ENCODE measurements at places on chromosomes 2 and 18.

GRCh38 chr2:14344355-14344754 is 288.2 kb upstream of the LRATD1 start:
- no peak for DNase-seq

- DNase-seq, result no peak
These were observed 52.4 kb upstream of the ATP8B1 start for GRCh38 chr18:57855551-57855950.

DNA sequence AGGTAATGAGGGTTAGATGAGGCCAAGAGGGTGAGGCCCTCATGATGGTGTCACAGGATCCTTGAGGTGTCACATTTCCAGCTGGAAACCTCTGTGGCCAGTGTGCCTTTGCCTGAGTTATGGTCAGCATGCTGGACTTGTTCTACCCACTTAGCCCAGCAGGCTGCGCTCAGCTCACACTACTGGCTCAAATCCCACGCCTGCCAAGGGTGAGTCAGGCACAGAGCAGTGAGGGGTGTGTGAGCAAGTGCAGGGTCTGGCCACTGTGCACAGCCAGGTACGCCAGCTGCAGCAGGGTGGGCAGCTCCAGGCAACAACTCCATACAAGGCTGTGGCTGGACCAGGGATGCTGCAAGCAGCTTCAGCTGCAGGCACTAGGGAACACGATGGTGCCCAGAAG is 616.6 kb upstream of the FSHR start:
- peak; percentile 2 for DNase-seq

DNA sequence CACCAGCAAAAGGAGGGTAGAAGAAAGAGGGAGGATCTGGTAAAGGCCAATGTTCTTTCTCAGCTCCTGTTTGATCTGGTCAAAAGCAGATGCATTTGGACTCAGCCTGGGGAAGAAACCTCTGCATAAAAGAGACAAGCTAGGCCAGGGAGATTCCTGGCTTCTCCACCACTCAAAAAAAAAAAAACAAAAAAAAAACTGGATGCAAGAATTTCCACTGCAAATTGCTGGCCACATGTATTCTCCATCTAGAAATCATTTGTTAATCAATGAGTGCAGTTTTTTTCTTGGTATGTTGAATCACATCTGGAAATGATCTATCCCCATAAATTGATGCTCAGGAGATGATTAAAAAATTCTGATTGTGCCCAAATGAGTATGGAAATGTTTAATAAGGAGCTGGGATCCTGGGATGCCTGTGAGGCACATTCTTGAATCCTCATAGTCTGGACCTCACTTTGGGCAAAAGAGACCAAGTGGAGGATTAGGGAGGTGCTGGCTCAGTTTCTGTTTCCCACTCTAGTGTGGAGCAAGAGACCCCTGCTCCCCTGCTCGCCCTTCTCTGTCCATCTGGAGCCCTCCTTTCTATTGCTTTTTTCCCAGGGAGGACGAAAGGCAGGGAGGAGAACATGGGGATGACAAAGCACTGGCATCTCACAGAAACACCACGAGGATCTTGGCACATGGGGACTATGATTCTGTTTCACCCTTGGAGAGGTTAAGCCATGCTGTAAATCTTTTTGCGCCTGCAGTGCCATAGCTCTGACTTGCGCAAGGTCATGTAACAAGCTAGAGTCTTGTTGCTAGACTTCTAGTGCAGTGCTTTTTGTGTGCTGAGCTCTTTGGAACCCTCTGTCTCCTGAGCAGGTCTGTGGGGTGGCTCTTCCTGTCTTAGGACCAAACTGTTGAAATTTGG is 57.6 kb downstream of the APOB start:
- DNase-seq, result no peak

DNA sequence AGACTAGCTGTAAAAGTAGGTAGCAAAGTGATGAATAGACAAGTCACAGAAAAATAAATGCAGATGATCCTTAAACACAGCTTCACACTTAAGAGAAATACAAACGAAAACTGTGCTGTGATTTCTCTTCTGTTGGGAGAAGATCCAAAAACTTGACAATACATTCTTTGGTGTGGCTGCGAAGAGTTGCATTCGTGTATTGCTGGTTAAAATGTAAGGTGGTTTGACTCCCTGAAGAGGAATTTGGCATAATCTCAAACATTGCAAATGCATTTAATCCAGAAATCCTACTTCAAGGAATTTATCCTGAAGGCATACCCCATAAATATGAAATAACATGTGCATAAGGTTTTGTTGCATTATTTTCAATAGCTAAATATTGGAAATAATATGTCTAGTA is 7.1 kb downstream of the CCNYL1 start:
- DNase-seq, result no peak

DNA sequence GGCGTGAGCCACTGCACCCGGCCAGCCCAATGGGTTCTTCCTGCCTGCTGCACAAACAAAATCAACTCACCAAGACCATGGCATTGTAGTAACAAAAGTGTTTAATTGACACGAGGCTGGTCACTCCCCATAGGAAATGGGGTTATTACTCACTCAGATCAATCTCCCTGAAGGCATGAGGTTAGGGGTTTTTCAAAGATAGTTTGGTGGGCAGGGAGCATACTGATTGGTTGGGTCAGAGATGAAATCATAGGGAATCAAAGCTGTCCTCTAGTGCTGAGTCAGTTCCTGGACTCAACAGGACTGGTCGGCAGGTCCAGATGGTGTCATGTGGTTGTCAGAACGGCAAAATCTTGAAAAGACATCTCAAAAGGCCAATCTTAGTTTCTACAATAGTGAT is 122.1 kb downstream of the TMEM17 start:
- no peak for DNase-seq

DNA sequence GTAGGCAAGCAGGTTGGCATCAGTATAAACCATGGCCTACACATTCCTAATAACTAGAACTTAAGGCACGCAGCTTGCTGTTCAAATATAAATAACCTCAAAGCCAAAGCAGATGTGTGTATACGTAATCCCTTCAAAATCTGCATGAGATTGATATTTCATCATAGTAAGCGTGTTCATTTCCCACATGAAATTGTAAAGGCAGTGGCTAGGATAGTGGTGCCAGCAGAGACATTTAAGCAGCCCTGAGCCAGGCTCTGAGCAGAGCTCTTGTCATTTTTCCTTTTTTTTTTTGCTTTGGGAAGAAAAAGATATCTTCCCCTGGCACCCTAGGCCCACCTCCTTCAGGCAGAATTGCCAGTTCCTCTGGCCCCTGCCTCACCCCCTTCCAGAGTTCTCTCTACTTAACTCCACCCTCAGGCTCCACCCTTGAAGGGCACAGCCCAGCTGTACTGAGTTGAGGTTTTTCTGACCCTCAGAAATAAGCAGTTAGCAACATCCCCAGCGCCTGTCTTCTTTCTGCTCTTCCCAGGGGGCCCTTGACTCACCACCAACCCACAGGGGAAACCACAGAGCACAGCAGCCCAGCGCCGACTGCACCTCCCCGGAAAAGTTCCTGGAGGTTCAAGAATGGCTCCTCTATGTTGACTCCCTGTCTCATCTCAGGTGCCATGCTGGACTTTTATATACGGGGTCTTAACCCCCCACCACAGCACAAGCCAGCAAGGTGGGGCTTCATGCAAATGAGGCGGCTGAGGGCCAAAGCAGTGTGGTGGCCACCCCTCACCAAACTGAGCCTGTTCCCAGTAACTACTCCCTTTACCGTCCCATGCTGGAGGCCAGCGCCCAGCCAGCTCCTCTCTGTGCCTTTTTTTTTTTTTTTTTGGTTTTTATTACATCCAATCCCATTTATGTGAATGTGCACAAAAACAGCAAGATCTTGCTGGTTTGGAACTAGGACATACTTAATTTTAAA is 84.7 kb downstream of the EHD3 start:
- DNase-seq, result peak; percentile 75

DNA sequence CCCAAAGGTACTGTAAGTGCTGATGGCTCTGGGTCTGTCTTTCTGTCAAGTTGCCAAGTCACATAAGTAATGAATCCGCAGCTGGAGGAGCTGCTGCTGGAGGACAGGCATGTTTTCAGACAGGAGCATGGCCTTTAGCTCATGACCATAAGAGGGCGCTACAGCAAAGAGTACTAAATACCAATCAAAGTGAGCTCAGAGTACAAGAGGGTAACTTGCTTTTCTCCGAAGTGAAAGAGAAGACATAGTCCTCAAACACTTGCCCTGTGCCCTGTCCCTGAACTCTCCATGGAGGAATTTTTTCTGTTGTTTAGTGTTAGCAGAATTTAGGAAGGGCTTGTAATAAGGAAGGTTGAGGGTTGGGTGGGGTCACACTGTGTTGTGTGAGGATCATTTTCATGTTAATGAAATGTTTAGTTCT is 58.0 kb upstream of the EML6 start:
- DNase-seq, result no peak

Data from fibroblast of the conjunctiva (primary cell).